ENCODE measurements at places on chromosomes 4 and X.

GRCh38 chr4:109022961-109023360 lies 260.1 kb upstream of the ETNPPL start:
- DNase-seq, result no peak
- H3K27ac ChIP-seq, result no peak overlapping the region
- H3K4me1 ChIP-seq, result no peaks in the 10 kb centered on the region
- no peak overlapping the region for H3K4me3 ChIP-seq
- H3K27me3 ChIP-seq, result no peaks in the 10 kb centered on the region
- H3K36me3 ChIP-seq, result no peaks in the 10 kb centered on the region

GRCh38 chr4:3174371-3175338 lies 74.3 kb upstream of the MSANTD1 start:
- H3K4me3 ChIP-seq, result no peak overlapping the region
- H3K36me3 ChIP-seq, result peaks cover 52% of the 10 kb centered on the region
- no peak for DNase-seq
- no peak overlapping the region for H3K27ac ChIP-seq
- no peaks in the 10 kb centered on the region for H3K27me3 ChIP-seq

GRCh38 chr4:1600211-1600780 lies 83.8 kb downstream of the FAM53A start:
- no peaks in the 10 kb centered on the region for H3K27me3 ChIP-seq
- H3K4me3 ChIP-seq, result no peak overlapping the region
- peaks cover 15% of the 10 kb centered on the region for H3K4me1 ChIP-seq
- no peaks in the 10 kb centered on the region for H3K36me3 ChIP-seq
- no peak overlapping the region for H3K27ac ChIP-seq
- DNase-seq, result no peak

DNA sequence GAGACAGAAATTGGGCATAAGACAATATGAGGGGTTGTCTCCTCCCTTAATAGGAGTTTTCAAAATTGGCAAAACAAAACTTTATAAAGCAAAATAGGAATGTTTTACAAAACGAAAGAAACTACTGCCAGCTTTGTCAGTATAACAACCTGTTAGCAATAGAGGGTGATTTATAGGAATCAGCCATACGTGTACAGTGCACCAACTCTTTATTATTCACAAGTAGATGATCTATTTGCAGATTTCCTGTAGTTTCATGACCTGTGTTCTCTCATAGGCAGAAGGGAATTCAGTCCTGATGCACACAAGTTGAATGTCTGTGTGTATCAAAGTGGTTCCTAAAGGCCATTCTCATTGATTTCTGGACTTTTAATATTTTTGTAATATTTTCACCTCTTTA lies 116.3 kb downstream of the MFAP3L start:
- no peaks in the 10 kb centered on the region for H3K4me1 ChIP-seq
- no peaks in the 10 kb centered on the region for H3K36me3 ChIP-seq
- DNase-seq, result no peak
- no peak overlapping the region for H3K27ac ChIP-seq
- no peak overlapping the region for H3K4me3 ChIP-seq

DNA sequence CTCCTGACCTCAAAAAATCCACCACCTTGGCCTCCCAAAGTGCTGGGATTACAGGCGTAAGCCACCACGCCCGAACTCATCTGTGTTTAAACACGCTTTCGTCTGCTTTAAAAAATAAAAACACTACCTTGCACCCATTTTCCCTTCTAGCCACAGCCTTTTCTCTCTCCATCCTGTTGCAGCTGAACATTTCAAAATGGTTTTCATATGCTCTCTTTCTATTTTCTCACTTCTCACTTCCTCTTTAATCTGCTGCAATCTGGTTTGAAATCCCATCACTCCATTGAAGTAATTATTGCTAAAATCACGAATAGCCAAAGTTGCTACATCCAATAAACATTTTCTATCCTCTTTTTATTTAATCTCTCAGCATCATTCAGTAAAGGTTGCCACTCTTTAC lies 70.0 kb downstream of the DCHS2 start:
- H3K4me3 ChIP-seq, result no peak overlapping the region
- peaks cover 3% of the 10 kb centered on the region for H3K27me3 ChIP-seq
- H3K27ac ChIP-seq, result no peak overlapping the region

DNA sequence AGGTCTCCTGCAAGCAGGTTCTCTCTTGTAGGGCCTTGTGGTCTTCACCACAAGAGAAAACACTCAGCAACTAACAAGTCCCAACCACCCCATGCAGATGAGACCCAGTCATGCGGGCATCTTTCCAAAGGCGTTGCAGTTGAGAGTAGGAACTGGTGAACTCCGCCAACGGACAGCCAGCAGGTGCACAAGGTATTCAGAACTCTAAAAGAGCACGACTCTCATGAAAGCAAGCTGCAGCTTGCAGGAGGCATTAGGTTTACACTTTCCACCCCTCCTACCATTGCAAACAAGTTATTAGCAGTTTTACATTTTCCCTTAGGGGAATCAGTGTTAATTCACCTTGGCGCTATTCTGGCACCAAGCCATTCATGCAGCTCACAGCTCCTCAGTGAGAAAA lies 173.4 kb upstream of the KIT start:
- no peak overlapping the region for H3K4me3 ChIP-seq
- H3K27ac ChIP-seq, result no peak overlapping the region
- H3K4me1 ChIP-seq, result no peaks in the 10 kb centered on the region
- no peaks in the 10 kb centered on the region for H3K36me3 ChIP-seq
- no peaks in the 10 kb centered on the region for H3K27me3 ChIP-seq

- H3K27me3 ChIP-seq, result no peaks in the 10 kb centered on the region
- no peak for DNase-seq
- H3K36me3 ChIP-seq, result no peaks in the 10 kb centered on the region
- no peaks in the 10 kb centered on the region for H3K4me1 ChIP-seq
Observed at GRCh38 chrX:45714866-45715265, 514.2 kb upstream of the DIPK2B start.

GRCh38 chr4:137853424-137853823 lies 321.1 kb upstream of the PCDH18 start:
- H3K4me1 ChIP-seq, result no peaks in the 10 kb centered on the region
- no peak for DNase-seq
- H3K27me3 ChIP-seq, result no peaks in the 10 kb centered on the region
- H3K4me3 ChIP-seq, result no peak overlapping the region

DNA sequence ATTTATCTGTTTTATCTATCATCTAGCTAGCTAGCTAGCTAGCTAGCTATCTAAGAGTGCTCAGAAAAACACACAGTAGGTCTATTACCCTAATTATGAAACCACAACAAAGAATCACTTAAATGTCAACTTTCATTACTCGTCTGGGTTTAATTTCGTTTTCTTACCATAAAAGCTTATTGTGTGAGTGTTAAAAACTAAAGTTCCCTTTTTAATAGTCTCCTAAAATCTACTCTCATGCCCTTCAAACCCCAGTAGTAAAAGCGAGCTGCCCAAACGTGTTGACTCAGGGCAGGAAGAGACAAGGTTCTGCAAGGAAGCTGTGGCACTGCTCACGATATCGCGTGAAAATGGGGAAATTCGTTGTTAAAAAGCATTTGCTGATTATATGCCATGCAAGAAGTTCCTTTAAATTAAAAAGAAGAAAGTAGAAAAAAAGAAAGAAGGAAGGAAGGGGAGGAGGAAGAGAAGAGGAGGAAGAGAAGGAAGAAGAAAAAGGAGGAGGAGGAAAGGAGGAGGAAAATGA lies 595 bp downstream of the MBNL3 start:
- H3K36me3 ChIP-seq, result no peaks in the 10 kb centered on the region
- H3K4me1 ChIP-seq, result no peaks in the 10 kb centered on the region
- H3K27ac ChIP-seq, result peak overlapping the region; percentile 79
- peak overlapping the region; percentile 78 for H3K4me3 ChIP-seq
- peak; percentile 2 for DNase-seq

- no peak for DNase-seq
- no peaks in the 10 kb centered on the region for H3K27me3 ChIP-seq
- H3K4me3 ChIP-seq, result no peak overlapping the region
- no peaks in the 10 kb centered on the region for H3K36me3 ChIP-seq
Observed at GRCh38 chr4:26325191-26325590, 4.4 kb downstream of the RBPJ start.

Measured in effector memory CD4-positive, alpha-beta T cell (primary cell).